ENCODE measurements at places on chromosomes 13 and 19.

DNA sequence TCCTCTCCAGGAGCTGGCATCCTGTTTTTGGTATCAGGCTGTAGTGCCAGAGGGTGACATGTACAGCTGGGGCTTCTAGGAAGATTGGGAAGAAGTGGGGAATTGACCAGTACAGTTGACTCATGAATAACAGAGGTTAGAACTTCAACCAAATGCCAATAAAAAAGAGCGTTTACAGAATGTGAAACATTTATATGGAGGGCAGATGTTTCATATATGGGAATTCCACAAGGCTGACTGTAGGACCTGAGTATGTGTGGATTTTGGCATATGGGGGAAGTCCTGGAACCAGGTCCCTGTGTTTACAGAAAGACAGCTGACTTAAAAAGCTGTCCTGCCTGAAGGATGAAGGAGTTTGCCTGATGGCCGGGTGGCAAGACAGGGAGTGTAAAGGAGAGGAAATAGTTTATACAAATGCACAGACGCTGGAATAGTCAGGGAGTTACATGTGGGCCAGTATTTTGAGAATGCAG, 5.2 kb downstream of the CHAMP1 start:
- no peak for DNase-seq

DNA sequence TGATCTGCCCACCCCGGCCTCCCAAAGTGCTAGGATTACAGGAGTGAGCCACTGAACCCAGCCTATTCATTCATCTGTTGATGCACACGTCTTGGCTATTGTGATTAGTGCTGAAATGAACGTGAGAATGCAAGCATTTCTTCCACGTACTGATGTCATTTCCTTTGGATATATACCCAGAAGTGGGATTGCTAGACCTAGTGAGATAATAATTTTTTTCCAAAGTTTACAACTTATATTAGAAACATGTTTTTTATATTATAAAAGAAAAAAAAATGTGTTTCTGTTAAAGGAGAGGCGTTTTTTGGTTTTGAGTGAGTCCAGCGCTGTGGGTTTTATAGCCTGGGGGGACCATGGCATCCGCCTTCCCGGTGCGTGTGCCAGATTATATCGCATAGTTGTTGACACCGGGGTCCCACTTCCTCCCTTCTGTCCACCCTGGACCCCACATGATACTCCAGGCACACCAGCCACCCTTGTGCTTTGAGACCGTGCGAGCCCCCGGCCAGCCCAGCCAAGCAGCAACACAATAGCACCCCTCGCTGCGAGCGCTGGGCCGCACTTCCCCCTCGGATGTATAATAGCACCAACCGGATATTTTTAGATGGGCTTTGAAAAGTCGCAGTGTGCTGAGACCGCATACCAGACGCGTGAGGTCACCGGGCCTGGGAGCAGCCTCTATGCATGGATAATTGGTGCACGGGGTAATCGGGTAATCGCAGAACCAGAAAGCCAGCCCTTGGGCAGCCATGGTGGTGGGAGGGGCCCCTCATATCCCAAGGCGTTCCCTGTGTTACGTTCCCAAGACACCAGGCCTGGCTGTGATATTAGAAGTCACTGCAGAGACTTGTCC, 59.6 kb downstream of the MYO9B start:
- no peak for DNase-seq

DNA sequence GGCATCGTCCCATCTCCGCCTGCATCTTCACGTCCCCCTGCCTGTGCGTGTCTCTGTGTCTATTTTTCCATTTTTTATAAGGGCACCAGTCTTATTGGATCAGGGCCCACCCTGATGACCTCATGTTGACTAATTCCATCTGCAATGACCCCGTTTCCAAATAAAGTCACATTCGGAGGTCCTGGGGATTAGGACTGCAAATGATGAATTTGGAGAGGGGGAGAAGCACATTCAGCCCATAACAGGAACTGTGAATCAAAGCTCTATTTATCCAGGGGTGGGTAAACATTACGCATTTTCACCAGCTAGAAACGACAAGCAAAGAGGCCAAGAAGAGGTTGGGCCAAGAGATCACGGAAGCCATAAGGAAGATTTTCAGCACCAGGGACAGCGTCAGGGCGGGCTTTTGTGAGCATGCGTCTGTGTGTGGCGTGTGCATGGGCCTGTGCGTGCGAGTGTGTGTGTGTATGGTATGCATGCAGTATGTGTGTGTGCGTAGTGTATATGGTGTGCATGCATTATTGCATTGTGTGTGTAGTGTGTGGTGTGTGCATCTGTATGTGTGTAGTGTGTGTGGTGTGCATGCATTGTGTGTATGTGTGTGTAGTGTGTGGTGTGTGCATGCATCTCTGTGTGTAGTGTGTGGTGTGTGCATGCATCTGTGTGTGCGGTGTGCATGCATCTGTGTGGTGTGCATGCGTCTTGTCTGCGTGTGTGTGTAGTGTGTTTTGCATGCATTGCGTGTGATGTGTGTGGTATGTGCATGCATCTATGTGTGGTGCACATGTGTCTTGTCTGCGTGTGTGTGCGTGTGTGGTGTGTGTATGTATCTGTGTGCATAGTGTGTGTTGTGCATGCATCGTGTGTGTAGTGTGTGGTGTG, 19.6 kb downstream of the CELF5 start:
- peak; percentile 11 for DNase-seq

GRCh38 chr13:41268764-41269163, 5.4 kb upstream of the MTRF1 start:
- DNase-seq, result no peak

DNA sequence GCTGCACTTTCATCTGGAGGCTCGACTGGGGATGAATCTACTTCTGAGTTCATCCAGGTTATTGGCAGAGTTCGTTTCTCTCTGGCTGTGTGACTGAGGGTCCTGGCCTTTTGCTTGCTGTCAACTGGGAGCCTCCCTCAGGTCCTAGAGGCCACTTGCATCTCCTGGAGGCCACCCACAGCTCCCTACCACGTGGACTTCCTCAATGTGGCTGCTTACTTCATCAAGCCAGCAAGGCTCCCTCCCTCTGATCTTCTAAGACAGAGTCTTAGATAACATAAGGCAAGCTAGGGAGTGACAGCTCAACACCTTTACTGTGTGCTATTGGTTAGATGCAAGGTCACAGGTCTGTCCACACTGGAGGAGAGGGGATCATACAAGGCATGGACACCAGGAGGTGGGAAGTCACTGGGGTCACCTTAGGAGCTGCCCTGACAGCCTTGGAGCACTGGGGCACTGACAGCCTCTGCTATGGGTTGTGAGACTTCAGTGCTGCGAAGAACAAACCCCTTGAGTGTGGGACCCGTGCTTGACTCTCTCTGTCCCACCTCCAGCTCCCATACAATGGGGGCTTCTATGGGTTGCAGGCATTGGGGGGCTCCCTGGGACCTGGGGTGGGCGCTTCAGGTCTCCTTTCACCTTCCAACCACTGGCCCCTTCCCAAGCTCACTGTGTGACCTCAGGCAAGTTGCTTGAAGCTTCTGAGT, 5.3 kb downstream of the FAM187B start:
- no peak for DNase-seq

GRCh38 chr13:73274147-73274546, 215.3 kb downstream of the KLF5 start:
- no peak for DNase-seq

- no peak for DNase-seq
Observed at GRCh38 chr19:14127176-14127575, 9.2 kb downstream of the ASF1B start.

DNA sequence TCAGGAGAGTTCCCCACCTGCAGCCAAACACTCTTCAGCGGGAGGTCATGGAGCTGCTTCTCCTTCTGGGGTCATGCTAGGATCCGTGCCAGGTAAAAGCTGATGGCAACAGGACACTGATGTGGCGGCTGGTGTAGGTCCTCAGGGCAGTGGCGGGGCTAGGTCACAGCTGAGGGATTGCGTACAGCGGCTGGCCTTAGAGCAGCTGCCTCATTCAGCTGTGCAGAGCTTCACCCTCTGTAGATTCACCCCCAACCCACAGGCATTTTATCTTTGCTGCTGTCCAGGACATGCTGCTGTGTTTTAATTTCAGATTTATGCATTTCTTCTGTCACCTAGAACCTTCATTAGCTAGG, 2.3 kb downstream of the MCF2L start:
- no peak for DNase-seq
